Bronchial epithelial cell (primary cell): ENCODE measurements at places on chromosomes 2 and 18. TPM values are rescaled to one million over a fixed set of nuclear protein-coding genes. Genes with fewer than 3 reads are reported as not detected.

Gene SCN7A
- total RNA-seq: not detected in 2 replicates

Gene RBMS1
- 30.0 and 34.1 TPM in 2 replicates for total RNA-seq

GRCh38 chr18:69599377-69599776 is 198.7 kb downstream of the DOK6 start:
- DNase-seq: no peak

GRCh38 chr2:166516712-166517303 is 22.8 kb upstream of the SCN7A start:
- DNase-seq: peak; percentile 29
